ENCODE measurements at places on chromosomes 16 and 17.
A peak's percentile ranks its signal among the peaks of the same experiment; 100 is the strongest.

DNA sequence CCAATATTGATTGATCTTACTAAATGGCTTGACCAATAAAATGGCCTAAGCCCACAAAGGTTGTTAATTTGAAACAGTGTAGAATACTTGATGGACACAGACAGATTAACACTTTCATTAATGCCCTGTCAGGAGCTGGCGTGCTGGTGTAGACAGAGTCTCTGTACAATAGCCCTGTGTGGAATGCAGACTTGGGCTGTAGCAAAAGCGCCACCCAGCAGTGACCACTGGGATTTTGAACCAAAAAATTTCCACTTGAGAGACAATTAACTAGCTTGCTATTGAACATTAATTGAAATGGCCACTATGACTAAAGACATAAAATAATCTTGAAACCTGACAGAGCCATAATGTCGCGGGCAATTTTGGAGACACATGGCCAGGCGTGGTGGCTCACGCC is 19.7 kb upstream of the GUCY2D start:
- DNase-seq: no peak

DNA sequence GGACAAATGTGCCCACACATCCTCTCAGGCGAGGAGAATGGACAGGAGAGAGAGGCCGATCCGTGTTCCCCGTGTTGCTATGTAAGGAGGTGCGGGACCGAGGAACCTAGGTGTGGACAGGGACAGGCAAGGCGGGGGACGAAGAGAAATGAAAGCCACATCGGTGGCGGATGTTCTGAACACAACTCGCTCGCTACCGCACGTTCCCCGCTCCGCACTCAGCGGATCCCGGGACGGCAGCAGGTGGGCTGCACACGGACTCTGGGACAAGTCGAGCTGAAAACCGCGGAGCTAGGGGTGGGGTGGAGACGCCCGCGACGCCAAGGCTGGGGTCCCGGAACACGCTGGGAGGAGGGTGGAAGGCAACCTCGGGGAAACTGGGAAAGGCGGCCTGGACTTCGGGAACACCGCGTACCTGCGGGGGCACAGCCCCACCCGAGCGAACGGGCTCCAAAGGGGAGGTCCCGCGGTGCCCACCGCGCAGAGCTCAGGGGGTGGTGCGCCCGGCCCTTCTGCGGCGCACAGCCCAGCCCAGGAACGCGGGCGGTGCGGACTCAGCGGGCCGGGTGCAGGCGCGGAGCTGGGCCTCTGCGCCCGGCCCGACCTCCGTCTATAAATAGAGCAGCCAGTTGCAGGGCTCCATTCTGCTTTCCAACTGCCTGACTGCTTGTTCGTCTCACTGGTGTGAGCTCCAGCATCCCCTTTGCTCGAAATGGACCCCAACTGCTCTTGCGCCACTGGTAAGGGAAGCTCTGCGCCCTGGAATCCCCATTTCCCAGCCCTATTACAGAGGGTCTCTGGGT is at the start of gene MT1E:
TSS of gene MT1E (plus strand) at position 642 of the 803 bp plus-strand sequence. CDS start at position 713, 71 bp downstream.
- no peak for DNase-seq

DNA sequence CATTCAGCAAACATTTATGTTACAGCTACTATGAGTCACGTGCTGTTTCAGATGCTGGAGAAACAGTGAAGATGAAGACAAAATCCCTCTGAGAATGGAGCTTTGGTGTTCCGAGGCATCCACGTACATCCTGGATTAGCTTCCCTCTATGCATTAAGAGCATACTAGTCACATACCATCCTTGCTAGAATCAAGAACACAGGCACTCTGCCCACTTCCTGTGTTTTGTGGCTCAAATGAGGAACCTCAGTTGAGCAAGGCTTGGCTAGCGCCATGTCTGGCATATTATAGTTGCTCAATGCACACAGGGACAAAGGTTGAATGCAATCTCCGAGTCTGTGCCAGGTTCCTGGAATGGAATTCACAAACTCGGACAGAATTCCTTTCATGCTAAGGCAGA is 297.5 kb downstream of the XYLT1 start:
- DNase-seq: no peak

- DNase-seq: no peak
Measured at GRCh38 chr16:25553711-25554436, 137.9 kb upstream of the HS3ST4 start.

DNA sequence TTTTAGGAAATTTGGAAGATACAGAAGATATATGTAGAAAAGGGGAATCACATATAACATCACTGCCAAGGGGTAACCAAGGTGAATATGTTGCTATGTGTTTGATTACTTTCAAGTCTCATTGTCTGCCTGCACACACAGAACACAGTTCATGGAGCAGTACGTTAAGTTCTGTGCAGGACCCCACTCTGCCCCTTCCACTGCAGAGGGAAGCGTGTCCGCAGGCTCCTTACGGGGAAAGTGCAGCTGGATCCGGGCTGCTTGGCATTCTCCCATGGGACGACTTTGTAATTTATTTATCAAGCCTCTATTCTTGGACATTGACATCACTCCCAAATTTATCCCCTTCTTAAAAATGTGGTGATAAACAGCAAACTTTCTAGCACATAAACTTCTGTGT is 226.8 kb downstream of the FOXL1 start:
- no peak for DNase-seq

GRCh38 chr16:68332411-68333121 is 21.7 kb downstream of the PRMT7 start:
- peak; percentile 18 for DNase-seq

GRCh38 chr16:29898804-29899515 is 390 bp downstream of the SEZ6L2 start:
- DNase-seq: no peak

- no peak for DNase-seq
Measured at GRCh38 chr17:79563237-79564013, 47.4 kb downstream of the RBFOX3 start.

- no peak for DNase-seq
Measured at GRCh38 chr16:63410594-63410993, 1374.4 kb upstream of the CDH8 start.

- no peak for DNase-seq
Measured at GRCh38 chr16:68519225-68519745, 19.8 kb upstream of the ZFP90 start.

DNA sequence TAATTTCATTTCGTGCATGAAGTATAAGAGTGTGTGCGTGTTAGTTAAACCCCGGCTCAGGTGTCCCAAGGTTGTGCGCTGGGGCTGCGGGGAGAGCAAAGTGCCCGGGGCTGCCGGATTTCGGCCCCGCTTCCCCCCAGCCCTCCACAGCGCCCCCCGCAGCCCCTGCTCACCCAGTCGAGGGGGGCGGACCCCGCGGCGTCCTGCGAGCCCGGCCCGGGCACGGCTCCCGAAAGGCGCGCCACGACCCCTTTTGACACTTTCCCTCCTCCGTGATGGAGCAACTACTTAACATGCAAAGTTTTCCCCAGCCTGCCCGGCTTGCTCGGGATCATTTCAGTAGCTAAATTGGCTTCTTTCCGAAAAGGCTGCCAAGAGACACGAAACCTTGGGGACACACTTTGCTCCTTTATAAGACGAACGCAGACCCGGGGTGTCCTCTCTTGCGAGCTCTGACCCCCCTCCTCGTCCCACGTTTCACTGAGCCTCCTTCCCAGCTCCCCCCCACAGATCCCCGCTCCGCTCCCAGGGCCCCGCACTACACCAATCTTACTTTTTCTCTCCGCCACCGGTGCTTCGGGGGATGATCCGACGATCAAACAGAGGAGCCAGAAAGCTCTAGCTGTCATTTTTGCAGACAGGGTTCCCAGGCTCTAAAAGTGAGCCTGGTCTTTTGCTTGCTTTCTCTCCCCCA is 552 bp downstream of the C17orf58 start:
- no peak for DNase-seq

DNA sequence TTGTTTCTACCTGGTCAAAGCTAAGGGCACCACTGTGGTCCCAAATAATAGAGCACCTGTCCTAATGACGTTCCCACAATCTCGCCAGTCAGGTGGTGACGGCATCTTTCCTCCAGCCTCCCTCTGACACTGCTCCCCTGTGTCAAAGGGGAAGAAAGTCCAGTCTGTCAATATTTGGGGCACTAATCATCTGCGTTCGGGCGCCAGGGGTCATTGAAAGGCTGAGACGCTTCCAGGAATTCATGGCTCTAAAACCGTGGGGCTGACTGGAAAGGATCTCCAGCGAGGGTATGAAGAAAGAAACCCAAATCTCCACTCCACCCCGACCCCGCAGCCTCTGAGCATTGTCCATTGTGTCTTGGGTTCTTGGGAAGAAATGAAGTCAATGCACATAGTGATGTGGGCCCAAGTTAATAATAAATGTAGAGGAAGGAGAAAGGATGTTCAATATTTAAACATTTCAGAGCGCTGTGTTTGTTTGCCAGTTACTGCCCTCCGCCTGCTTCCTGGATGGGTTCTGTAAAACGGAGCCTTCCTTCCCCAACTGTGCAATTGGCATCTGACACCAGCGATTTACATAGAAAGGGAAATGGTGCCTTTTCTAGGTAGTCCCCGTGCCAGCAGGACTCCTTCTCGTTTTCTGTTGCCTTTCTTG is 103.2 kb downstream of the SOCS1 start:
- no peak for DNase-seq

DNA sequence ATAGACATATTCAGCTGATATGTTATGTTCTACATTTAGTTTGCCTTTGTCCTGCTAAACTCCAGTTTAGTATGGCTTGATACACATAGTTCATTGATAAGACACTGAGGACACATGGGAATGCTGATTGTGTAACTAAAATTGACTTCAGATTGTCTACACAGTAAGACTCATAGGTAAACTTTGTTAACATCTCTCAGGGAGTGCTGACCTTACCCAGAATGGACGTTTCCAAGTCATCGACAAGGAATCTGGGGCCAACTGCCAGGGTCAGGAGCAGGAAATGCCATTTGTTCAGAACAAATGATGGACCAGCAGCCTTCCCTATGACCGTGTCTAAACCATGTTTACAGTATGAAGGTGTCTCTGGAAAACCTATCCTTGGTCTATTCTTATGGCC is 58.7 kb downstream of the DYNLRB2 start:
- no peak for DNase-seq

- no peak for DNase-seq
Measured at GRCh38 chr16:31529108-31529936, 1.6 kb downstream of the AHSP start.

- DNase-seq: no peak
Measured at GRCh38 chr16:21683184-21683583, 19.4 kb downstream of the OTOA start.

DNA sequence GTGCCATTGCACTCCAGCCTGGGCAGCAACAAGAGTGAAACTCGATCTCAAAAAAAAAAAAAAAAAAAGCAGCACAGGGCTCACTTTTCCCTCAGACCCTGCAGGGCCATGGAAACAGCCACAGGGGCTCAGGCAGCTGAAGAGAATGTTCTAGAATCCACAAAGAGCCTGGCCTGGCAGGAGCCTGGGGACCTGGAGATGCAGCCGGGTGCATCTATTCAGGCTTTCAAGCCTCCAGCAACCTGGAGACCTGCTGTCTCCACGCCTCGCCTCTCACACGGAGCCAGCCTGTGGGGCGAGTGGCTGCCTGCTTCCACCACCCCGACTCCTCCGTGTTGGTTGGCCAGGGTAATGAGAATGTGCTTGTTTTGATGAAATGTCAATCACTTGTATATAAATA is 44.0 kb upstream of the MEAK7 start:
- DNase-seq: no peak

GRCh38 chr17:82110298-82110697 is 12.3 kb upstream of the FASN start:
- no peak for DNase-seq

DNA sequence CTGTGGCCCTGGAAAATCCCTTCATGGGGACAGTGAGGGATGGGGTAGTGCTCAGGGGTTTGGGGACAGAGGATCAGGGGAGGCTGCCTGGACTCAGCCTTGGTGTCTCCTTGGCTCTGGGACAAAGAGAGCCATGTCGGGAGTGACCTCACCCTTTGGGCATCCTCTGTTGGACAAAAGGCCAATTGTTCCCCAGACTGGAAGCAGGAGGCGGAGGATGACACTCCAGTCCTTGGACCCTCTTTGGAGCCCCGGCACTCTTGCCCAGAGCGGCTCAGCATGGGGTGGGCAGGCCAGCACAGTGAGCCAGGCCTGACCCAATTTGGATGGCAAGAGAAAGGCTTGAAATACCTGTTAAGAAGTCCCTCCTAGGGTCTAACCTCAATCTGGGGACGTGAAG is 39.4 kb upstream of the PHB1 start:
- no peak for DNase-seq

DNA sequence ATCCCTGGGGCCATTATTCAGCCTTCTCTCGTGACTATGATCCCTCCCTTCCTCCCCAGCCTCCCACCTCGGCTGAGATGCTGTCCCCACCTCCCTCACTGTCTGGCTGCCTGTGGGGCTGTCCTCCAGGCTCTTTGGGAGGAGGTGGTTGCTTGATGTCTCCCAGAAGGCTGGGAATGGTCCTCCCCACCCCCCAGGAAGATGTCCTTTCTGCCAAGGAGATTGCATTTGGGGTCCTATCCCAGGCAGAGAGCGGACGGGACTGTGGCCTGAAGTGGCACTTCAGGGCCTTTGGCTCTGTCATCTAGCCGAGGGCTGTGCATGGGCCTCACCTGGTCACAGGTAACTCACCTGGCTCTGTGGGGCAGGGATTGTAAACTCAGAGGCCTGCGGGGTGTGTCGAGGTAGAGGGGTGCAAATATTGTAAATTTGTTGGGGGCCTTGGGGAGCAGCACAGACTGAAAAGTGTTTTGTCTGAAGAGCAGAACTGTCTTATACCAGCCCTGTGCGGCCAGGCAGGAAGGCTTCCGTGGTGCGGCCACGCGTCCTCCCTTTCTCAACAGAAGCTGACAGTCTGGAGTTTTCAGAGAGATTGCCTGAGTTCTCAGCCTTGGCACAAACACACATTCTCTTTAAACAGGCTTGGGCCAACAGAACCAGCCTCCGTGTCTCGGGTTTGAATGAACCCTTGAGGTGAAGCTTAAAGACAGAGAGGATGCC is 177.9 kb downstream of the SEC14L1 start:
- DNase-seq: no peak

DNA sequence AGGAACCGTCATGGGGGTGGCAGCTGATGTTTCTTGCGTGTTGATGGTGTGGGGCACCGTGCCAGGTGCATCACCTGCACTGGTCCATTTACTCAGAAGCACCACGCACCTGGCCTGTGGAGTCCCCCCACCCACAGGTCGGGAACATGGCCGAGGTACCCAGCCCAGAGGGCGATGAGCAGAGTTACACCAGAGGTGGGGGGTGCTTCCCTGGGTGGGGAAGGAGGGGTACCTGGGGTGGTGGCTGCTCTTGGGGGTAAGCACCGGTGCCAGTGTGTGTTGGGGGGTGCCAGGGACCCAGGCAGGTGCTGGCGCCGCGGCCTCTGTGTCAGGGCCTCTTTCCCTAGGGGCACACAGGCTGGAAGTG is 5.0 kb upstream of the ZNF750 start:
- no peak for DNase-seq

DNA sequence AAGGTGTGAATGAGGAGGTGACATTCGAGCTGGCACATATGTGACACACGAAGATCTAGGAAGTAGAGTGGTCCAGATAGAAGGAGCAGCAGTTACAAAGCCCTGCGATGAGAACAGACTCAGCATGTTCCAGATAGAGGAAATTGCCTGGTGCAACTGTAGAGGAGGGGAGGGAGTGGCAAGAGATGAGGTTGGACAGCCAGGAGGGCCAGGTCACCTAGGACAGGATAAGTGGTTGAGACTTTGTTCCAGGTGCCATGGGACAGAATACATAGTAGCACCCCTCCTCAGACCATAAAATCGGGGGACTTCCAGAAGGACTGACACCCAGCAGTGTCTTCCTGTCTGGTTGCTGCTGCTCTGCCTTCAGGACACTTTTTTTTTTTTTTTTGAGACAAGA is 11.0 kb upstream of the CENPT start:
- no peak for DNase-seq
